ENCODE measurements at places on chromosomes 7 and 10. TPM values are rescaled to one million over a fixed set of nuclear protein-coding genes. Genes with fewer than 3 reads are reported as not detected.

Gene GAD2
- not detected for total RNA-seq

Gene STEAP2
- total RNA-seq, result 0.20 TPM

DNA sequence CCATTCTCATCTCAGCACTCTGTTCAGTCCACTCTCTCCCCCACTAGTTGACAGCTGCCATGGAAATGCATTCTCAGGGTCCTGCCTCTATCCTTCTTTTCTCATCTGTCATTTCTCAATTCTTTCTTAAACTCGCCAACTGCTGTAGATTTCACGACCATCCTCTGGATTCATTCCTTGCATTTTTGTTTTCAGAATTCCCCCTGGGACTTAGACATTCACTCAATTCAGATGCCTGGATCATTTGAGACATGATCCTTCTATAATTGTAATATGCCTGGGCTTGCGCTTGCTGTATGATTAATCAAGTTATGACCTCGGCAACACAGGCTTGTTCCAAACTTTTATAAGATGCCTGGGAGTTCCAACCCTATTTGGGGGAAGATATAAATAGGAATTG is 104.5 kb downstream of the RAB11FIP2 start:
- DNase-seq, result no peak
- no peak overlapping the region for H3K27ac ChIP-seq
- no peak overlapping the region for H3K4me3 ChIP-seq

GRCh38 chr7:107960272-107960671 is 42.7 kb downstream of the LAMB1 start:
- DNase-seq, result no peak
- H3K4me3 ChIP-seq, result no peak overlapping the region
- H3K27me3 ChIP-seq, result peaks cover 7% of the 10 kb centered on the region
- no peak overlapping the region for H3K27ac ChIP-seq
- no peaks in the 10 kb centered on the region for H3K36me3 ChIP-seq

DNA sequence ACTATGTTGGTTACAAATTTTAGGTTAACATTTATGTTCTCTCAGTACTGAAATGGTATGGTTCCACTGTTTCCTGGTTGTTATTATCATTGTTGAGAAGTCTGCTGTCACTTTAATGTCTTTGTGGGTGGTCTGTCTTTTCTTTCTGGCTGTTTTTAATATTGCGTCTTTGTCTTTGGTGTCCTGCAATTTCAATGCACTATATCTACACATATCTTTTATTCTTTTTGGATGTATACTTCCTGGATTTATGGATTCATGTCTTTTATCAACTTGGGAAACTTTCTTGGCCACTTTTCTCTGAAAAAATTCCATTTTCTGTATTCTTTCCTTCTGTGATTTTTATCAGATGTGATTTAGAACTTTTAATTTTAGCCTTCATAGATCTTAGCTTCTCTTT is 250.2 kb downstream of the BUB3 start:
- DNase-seq, result no peak
- no peak overlapping the region for H3K27ac ChIP-seq
- no peak overlapping the region for H3K4me3 ChIP-seq
- H3K4me1 ChIP-seq, result no peaks in the 10 kb centered on the region
- H3K27me3 ChIP-seq, result no peaks in the 10 kb centered on the region
- no peaks in the 10 kb centered on the region for H3K36me3 ChIP-seq
